Activated gamma-delta T cell (primary cell): ENCODE measurements at places on chromosomes 16 and 17.

GRCh38 chr17:44972953-44973352 lies 4.8 kb upstream of the C1QL1 start:
- DNase-seq, result no peak

GRCh38 chr16:24834459-24835335 lies 11.1 kb upstream of the SLC5A11 start:
- no peak for DNase-seq

- DNase-seq, result no peak
These were observed 76.3 kb upstream of the TBC1D3K start for GRCh38 chr17:37847811-37848331.

GRCh38 chr16:15464401-15465186 lies 30.2 kb downstream of the BMERB1 start:
- no peak for DNase-seq

DNA sequence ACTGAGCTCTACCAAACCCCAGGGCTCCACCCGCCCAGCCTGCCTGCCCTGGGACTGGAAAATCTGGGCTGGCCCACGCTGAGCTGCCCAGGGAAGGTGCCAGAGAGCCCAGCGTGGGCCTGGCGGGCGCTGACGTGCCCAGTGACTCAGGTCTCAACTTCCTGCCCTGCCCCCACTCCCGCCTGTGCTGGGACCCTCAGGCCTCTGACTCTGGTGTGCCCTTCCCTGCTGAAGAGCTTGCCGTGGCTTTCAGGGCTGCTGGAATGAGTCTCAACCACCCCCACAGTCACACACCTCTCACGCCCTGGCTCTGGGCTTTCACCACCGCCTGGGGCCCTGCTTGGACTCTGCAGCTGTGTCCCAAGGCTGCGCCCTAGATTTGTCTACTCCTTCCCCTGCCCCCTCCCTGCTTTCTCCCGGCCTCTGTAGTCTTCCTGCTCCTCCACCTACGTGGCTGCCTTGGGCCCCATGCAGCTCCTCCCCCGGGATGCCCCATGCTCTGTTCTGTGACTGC lies 10.4 kb downstream of the LLGL1 start:
- DNase-seq, result no peak

- DNase-seq, result no peak
These were observed 13.4 kb upstream of the SRSF1 start for GRCh38 chr17:58020401-58020800.

DNA sequence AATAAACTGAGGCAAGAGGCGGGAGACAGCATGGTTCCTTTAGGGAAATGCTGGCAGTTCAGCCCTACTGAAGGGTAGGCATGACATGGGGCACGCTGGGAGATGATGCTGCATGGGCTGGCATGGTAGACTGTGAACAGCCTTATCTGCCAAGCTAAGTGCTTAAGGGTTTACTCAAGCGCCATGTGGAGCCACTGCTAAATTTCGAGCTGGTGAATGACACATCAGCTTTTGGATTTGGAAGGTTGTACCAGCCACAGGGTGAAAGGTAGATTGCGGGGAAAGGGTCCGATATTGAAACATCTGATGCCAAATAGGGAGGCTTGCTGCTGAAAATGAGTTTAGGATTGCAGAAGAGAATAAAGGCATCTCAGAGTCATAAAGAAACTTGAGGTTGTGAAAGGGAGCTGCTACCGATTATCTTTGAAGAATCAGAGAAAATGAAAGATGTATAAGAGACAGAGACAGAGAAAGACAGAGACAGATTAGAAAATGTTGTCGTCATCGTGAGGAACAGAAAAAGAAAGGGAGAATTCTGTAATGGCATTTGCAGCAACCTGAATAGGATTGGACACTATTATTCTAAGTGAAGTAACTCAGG lies 16.3 kb downstream of the PIK3R5 start:
- no peak for DNase-seq

DNA sequence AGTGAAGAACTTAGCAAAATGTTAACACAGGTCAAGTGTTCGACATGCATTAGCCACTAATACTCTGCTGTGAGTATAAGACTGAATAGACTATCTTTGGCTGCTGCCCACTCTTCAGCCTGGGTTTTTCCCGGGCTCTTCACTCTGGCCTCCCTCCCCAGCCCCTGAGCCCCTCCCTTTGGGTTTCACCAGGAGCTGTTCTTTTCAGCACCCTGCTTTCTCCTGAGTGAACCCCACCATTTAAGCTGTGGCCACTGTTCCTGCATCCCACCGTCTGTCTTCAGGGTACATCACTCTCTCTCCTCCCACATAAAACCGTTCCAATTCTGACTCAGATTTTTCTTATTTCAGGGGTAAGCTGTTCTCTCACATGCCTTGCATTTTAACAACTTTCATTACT lies 92.0 kb upstream of the ASIC2 start:
- no peak for DNase-seq

DNA sequence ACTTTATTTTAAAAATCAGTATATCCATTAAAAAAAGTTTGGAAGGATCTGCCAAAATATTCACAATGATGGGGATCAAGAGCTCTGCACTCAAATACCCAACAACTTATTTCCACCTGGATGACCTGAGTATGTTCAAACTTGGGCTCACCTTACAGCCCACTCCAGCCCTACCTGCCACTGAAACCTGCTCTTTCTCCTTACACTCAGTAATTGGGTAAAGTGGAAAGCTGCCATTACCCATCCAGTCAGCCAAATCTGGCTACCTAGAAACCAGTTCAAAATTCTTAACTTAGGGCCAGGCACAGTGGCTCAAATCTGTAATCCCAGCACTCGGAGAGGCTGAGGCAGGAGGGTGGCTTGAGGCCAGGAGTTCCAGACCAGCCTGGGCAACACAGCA lies 9.6 kb downstream of the VPS53 start:
- DNase-seq, result no peak

GRCh38 chr17:21174713-21175112 lies 39.2 kb downstream of the TMEM11 start:
- DNase-seq, result no peak

- DNase-seq, result no peak
These were observed 33.4 kb downstream of the SOX8 start for GRCh38 chr16:1014771-1015495.

DNA sequence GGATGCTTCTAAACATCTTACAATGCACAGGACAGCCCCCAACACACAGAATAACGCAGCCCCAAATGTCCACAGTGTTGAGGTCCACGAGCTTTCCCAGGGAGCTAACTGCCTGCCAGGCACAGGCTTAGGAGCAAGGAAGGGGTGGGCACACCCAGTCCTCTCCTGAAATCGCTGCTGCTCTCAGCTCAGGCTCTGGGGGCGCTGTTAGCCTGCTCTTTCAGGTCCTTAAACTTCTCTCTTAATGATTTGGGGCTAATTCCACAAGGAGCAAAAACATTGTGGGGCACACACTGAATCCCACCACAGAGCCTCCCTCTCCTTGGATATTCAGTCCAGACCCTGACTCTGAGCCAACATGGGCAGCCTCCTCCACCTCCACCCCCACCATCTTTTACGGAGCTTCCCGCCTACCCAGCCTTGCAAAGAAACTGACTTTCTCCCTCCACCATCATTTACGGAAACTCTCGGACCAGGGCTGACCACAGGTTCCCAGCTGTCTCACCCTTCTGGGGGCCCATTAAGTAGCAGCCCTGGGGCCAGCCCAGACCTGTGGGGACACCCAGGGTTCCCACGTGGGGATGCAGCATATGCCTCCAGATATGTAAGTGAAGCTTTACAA lies 1.1 kb downstream of the CD300H start:
- no peak for DNase-seq

GRCh38 chr16:24482681-24483202 lies 56.6 kb upstream of the RBBP6 start:
- no peak for DNase-seq

DNA sequence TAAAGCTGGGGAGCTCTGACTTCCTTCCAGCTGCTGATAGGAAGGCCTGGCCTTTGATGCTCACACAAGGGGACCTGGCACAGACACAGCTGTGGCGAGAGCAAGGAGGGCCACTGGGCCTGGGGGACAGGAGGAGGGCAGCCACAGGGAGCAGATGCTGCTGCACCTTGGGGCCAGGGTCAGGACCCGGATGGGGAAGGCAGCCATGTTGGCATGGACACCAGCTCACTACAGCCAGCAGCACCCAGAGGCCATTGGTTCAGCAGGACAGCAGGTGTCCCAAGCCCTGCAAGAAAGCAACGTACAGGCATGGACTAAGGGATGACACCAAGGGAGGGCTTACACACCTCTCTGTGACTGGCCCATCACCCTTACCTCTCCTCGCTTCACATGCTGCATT lies 8.0 kb upstream of the RNF112 start:
- DNase-seq, result no peak

GRCh38 chr16:53680756-53681155 lies 22.9 kb downstream of the RPGRIP1L start:
- no peak for DNase-seq

DNA sequence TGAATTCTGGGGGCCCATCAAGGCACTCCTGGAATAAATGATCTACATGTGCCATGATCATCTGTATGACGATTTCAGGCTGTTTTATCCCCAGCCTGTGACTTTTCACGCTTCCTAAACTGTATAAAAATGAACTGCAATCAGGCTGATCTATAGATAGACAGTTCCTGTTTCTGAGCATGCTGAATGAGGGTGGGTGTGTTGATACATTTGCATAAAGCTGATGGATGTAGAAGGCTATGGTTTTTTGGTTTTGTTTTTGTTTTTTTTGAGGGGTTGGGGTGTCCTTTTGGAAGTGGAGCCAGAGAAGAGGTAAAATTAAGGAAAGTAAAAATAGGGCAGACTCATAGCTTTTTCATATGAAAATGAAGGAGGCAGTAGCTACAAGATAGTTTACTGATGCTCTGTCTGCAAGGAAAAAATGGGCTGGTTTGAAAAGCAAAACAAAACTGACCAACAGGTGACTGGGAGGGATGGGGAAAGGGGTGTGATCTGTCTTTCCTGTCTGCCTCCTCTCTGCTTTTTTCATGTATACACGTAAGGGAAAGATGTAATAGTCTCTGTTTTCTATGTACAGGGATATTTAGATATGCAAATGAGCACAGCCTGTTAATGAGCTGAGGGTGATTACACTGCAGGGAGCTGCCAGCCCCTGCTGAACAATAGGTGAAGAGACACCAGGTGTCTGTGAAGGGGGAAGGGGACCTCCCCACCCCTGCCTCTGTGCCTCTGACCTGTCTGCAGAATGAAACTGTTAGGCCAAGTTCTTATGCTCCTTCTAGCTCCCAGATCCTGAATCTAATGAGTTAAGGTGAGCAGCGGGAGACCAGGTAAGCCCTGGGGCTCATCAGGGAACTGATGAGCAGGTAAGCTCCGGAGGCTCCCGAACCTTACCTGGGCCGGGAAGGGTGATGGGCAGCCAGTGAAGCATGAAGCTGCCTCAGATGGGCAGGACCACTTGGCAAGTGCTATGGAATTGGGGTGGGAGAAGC lies 46.6 kb upstream of the LYRM9 start:
- DNase-seq, result no peak

DNA sequence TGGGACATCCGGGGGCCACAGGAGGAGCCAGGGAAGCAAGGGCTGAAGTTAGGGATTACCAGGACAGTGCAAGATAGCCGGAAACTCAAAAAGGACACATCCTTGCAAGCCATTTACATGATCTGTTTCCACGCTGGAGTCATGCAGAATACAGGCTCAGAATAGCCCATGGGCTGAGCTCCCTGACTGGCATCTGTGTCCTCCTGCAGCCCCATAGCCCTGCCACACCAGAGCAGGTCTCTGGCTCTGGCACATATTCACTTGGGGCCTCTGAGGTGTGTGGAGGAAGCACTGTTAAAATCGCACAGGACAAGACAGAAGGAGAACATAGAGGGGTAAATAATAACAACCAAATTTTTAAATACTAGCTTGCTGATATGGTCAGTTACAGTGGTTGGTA lies 65.8 kb downstream of the ELAC2 start:
- DNase-seq, result no peak

- no peak for DNase-seq
These were observed 71.8 kb upstream of the BCAR1 start for GRCh38 chr16:75323198-75323597.

DNA sequence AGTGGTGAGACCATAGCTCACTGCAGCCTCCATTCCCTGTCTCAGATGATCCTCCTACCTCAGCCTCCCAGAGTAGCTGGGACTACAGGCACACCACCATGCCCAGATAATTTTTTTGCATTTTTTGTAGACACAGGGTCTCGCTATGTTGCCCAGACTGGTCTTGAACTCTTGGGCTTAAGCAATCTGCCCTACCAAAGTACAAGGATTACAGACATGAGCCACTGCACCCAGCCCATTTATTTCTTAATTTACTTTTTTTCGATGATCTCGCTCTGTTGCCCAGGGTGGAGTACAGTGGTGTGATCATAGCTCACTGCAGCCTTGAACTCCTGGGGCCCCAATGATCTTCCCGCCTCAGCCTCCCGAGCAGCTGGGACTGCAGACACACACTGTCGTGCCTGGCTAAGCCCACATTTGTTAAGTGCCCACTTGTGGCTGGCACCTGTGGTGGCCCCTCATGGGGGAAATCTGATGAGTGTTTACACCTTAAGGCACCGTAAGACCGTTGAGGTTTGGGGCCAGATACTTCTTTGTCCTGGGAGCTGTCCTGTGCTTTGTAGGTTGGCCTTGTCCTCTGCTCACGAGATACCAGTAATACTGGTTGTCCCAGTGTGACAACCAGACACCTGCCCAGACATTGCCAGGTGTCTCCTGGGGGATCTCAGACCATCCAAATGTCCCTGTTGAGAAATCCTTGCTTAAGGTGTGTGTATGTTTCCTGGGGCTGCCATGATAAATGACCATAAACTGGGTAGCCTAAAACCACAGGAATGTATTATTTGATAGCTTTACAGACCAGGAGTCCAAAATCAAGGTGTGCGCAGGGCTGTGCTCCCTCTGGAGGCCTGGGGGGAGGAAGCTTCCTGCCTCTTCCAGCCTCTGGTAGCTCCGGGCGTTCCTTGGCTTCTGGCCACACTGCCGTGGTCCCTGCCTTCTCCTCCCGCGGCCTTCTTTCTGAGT lies 141.4 kb upstream of the GSE1 start:
- DNase-seq, result no peak

GRCh38 chr17:12457493-12457892 lies 208.2 kb upstream of the MYOCD start:
- DNase-seq, result no peak

- no peak for DNase-seq
These were observed 823.8 kb downstream of the CDH11 start for GRCh38 chr16:64297863-64298600.
